ENCODE measurements at places on chromosomes 6 and 20.

DNA sequence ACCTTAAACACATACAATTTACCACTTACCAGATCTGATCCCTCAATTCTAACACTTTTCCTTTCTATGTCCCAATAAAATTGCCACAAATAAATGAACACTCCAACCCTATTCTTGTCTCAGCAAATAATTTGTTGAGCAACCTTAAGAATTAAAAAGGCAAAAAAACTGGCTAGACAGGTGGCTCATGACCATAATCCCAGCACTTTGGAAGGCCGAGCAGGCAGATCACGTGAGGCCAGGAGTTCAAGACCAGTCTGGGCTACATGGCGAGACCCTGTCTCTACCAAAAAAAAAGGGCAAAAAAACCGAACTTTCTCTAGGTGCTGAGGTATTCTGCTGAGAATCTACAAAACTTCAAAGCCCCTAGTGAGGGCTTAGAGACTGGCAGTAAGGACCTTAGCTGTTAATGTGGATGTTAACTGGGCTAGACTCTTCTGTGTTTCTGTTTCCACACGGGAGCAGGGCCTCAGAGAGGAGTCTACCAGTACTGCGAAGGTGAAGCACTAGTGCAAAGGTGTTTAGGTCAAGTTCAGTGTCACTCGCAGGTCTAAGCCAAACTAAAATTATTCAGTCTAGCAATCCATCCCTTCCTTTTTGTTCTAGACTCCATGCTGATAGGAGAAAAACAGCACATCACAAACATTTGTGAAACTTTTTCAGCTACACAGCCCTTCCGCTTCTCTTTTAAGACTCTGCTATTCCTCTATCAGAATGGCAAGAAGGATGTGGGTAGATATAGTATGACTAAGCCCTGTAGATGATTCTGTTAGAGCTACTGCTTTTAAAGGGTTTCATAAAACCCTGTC, 2.6 kb downstream of the FASTKD5 start:
- no peak for DNase-seq

DNA sequence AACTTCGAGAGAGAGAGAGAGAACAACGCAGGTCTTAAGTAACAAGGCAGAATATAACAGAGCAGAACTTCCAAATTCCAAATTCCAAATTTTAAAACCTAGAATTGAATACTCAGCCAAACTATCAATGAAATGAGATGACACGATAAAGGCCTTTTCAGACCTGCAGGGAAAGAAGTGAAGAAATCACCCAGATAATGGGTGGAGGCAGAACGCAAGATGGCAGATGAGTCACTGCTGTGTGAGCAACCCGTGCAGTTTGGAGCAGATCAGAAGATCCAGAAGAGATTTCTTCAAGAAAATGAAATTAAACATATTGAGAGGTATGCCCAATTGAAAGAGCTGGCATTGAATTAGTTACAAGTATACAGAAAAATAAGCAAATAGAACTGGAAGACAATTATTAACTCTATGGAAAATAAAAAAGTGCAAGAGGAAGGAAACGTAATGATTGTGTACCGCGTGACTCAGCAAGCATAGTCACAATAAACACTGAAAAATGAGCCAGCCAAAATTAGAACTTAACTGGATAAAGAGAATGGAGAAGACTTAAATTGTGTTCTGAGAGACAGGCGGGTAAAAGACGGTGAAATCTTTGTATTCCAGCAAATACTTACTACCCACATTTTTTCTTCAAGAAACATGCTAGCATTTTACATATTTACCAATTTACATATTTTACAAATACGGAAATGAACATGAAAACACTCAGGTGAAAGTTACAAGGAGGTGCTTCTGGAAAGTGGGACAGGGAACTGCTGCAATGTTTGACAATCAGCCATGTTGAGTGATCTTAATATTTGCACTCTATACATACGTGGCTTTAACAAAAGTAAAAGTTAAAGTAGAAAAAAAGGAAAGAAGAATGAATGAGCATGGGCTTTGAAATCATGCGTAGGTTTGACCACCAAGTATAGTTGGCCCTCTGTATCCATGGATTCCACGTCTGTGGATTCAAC, 87.9 kb upstream of the CDYL start:
- DNase-seq, result no peak

GRCh38 chr6:166644681-166645080, 17.6 kb upstream of the RPS6KA2 start:
- DNase-seq, result no peak

DNA sequence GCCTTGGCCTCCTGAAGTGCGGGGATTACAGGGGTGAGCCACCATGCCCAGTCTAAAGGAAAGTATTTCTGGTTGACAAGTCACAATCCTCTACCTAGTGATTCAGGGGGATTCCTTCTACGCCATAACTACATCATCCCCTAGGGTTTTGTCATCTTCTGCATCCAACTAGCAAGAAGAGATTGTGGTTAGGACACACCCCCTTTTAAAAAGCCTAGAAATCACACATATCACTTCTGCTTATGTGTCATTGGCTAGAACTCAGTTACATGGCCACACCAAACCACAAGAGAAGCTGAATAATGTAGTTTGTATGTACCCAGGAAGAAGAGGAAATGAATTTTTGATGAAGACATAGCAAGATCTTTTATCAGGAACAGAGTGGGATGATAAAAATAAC, 14.7 kb upstream of the CHD6 start:
- DNase-seq, result no peak

DNA sequence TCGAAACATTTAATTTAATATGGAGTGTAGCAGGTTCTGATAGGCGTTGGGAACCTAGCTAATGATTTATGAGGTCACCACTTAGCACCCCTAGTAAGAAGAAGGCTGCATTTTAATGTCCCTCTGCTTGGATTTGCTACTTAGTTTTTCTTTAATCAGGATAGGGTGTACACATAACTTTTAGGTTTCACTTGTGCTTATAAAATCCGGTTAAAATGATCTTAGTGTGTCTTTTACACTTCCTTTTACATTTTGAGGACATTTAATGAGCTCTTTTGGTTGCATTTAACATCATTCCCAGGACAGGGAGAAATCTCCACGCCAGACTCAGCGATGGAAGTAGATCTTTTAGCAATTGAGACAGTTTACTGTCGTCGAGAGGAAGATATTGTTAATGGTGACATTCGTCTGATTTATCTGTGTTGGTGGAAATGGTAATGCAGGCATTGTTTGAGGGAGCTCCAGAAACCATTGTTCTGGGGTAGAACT, 5.6 kb downstream of the TFAP2A start:
- DNase-seq, result no peak

GRCh38 chr20:4091490-4092479, 76.4 kb upstream of the RNF24 start:
- peak; percentile 46 for DNase-seq

GRCh38 chr20:37346236-37346534, 245 bp downstream of the SRC start:
- no peak for DNase-seq

DNA sequence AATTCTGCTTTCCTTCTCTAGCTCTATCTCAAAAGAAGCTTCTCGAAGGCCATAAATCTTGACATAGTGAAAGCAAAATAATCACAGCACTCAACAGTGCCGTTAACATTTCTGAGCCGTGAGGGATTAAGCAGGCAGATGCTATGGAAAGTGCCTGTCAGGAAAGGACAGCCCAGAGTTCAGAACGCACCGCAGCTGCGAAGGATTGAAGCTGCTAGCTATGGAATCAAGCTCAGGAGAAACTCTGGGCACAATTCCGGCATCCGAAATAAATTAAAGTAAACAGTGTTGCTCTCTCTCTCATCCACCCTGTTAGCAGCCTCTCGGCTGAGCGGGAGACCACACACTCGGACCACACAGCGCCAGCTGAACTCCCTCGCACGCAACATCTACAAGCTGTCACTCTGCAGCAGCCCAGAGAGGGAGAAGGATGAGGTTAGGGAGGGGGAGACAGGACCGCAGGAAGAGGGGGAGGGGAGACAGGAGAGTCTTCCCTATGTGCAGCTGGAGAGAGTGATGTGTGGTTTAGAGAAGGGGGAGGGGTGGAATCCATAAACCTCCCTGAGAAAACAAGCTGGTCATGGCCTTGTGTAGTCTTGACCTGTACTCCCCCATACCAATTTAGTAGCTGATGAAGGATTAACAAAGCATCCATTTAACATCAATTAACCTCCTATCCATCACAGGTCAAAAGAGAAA, 9.0 kb downstream of the EXOC2 start:
- no peak for DNase-seq

DNA sequence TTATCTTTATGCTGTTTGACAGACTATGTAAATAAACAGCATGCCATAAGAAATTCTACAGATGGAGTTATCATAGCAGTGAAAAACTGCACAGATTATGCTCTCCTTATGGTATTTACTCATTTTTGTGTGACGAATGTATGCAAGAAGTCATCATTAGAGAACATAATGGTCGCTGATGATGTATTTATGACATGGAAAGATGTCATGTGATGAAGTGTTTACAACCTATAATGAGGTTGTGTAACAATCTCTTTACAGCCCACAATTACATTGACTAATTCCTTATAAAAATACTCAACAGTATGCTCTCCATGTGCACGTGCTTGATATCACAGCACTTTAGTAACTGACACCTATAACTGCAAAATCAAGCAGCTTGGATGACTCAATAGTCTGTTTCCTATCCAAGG, 192.4 kb downstream of the BMP2 start:
- no peak for DNase-seq

DNA sequence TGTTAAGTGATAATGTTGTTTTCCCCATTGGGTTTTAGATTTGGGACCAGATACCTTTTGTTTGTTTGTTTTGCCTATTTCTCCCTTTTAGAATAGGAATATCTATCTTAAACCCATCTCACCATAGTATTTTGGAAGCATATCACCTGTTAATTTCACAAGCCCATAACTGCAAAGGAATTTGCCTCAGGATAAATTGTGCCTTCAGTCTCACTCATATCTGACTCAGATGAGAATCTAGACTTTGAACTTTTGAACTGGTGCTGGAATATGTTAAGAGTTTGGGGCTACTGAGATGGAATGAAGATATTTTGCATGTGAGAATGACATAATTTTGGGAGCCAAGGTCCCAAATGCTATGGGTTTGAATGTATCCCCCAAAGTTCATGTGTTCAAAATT, 607.4 kb downstream of the HACE1 start:
- no peak for DNase-seq

DNA sequence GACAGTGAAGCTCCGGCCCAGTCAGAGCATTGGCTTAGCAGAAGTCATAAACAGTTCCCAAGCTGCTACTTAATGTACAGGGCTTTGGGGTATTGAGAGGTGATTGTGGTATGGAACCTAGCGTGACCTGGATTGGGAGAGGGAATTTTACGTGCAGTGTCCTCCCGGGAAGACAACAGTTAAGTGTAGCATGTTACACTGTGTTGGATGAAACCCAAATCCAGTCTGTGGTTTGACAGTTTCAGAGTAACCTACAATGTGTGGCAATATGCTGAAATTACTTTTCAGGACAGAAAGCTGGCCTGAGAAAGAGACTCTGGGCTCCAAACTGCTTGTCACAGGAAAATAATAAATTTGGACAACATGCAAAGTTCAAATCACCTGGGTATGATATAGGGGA, 28.1 kb upstream of the RALGAPA2 start:
- no peak for DNase-seq

DNA sequence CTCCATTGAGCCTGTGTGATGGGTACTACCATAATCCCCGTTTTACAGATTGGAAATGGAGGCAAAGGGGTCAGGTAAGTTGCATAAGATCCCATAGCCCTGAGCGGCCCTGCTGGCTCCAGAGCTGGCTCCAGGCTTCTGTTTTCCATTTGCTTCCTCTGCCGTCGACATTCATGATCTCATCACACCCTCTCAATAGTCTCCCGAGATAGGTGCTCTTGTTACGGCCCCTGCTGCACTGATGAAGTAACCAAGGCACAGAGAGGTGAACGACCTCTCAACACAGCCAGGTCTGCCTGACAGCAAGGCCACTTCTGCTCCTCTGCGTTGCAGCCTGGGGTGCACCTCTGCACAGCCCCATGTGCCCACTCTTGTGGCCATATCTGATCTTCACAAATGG, 16.9 kb downstream of the CDH22 start:
- DNase-seq, result no peak

DNA sequence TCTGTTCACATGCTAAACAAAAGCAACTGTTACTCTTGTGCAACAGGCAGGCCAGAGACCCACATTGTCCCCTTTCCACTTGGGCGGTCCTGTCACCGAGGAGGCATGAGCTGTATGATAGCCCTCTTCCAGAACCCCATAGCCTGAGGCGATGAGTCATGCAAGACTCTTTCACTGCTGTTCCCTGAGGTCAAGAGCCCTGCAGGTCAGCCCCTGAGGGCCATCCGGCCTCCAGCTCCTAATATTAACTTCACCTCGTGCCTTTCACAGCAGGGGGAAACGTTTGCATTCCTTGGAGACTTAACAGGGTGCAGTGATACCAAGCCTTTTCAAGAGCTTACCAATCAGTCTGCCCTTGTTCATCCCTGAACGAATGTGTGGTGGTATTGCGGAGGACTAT, 253.3 kb upstream of the ECI2 start:
- no peak for DNase-seq
